Mesenteric fat pad (tissue), 1 donor: ENCODE measurements at places on chromosomes 6 and 20. TPM values are rescaled to one million over a fixed set of nuclear protein-coding genes. Genes with fewer than 3 reads are reported as not detected.

Gene ECT2L
- not detected for total RNA-seq

Gene SLC22A2
- not detected for total RNA-seq

GRCh38 chr6:24959319-24959718 lies 23.6 kb upstream of the RIPOR2 start:
- DNase-seq, result no peak

- no peak for DNase-seq
Measured at GRCh38 chr20:1829531-1829930, 65.7 kb upstream of the SIRPA start.

DNA sequence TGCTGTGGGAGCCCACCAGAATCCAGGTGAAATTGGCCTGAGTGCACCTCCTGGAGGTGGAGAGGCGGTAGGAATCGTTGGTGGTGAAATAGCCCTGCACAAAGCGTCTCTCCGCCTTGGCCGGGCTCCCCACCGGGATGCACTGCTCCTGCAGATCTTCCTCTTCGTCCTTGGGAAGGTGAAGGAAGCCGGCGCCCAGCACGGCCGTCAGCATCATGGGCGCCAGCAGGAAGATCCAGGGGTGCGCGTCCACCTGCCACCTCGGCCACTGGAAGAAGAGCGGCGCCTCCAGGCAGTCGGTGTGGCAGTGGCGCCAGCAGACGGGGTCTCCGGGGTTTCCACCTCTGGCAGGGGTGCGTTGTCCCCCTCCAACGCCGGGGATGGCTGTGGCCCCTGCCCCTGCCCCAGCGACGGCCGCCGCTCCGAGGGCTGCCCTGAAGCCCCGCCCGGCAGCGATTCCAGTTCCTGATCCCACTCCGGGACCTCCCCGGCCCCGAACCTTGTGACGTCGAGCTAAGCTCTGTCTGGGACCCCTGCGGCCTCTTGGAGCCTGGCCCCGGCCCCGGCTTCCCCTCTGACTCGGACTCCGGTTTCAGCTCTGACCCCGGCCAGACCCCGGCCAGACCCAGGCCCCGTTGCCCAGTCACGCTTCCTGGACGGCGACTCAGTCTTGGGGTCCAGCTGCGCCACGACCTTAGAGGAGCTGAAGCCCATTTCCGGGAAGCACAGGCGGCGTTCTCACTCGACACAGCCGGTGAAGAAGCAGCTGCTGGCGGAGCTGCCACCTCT lies 91.9 kb downstream of the CD164 start:
- DNase-seq, result no peak

Gene PRICKLE4
- 2.0 TPM for total RNA-seq

- no peak for DNase-seq
Measured at GRCh38 chr6:162942866-162943265, 215.1 kb downstream of the PACRG start.
